ENCODE measurements at places on chromosomes 4 and X.

DNA sequence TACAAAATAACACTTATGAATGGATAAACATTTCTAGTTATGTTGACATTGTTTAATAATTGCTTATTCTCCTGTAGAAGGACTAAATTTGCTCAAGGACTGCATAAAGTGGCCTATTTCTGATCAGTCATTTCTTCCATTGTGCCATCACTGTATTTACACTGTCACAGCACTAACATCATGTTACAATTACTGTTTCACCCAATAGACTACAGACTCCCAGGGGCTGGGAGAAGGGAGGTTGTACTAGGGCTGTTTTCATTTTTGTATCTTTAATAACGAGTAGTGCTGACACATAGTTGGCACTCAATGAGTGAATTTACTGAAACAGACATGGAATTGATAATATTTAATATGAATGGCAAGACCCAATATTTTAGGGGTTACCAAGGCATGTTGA, 139.5 kb downstream of the SLC10A7 start:
- DNase-seq: no peak

DNA sequence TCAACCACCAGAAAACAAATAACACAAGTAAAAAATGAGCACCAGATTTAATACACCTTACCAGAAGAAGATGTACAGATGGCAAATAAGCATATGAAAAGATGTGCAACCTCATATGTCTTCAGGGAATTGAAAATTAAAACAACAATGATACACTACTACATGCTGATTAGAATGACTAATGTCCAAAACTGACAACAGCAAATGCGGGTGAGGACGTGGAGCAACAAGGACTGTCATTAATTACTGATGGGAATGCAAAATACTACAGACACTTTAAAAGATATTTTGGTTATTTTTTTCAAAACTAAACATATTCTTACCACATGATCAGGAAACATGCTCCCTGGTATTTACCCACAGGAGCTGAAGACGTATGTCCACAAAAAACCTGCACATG, 140.3 kb downstream of the FRYL start:
- DNase-seq: no peak

GRCh38 chrX:130079824-130080406, 30.4 kb downstream of the ELF4 start:
- DNase-seq: peak; percentile 81

- peak; percentile 85 for DNase-seq
Observed at GRCh38 chrX:110373310-110373709, 14.7 kb downstream of the RTL9 start.

DNA sequence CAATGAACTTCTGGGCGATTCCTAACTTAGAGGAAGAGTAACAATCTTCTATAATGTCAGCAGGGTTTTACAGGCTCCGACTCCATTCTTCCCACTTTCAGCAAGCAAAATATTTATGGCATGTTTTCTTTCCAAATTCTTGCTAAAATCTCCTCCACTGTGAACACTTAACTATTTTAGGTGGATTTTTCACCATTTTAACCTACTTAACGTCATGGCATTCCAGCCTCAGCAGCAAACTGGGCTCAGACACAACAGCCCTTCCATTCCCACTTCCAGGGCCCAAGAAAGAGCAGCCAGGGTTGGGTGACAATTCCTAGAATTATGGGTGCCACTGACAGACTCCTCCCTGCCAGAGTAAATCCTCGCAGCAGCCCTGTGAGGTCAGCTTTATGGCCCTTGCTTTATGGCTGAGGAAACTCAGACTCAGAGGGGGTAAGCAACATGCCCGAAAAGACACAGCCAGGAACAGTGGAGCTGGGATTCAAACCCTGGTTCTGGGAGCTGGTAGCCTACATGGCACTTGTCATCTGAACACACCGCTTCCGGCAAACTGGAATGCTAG, 112.8 kb upstream of the MAP3K15 start:
- no peak for DNase-seq

DNA sequence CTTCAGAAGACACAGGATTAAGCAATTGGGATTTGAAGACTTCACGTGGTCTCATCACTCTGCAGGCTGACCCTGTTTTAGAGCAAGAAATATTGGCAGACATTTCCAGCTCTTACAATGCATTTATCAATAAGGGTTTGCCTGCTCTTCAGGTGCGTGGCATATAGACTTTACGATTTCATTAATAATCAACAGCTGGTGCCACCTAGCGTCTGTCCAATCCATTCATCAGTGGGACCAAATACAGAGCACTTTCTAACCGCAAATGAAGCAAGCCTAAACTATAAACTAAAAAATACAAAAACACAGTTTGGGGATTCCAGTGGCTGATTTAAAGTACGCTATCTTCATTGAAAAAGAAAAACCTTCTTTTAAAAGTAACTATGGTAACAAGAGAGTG, 125.4 kb upstream of the DMD start:
- peak; percentile 44 for DNase-seq

- DNase-seq: peak; percentile 18
Observed at GRCh38 chrX:24513416-24513815, 48.3 kb downstream of the PDK3 start.

GRCh38 chr4:32798471-32799159, 2078.4 kb downstream of the PCDH7 start:
- DNase-seq: no peak

DNA sequence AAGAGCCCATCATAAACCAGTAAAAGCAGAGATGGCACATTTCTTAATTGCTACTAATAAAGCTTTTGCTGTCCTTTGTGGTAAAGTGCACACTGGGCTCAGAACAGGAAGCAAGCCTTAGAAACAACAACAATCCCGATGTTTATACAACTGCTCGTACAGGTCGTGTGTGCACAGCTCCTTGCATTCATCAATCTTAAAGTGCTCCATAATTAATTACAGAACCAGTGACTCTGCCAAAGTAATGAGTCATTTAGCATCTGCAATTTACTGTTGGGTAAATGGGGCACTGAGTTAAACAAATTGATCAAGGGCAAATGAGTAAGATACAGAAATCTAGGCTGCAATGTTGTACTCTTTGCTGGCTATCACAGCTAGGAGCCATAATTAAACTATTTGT, 61.3 kb upstream of the TXK start:
- DNase-seq: no peak

- DNase-seq: no peak
Observed at GRCh38 chr4:181860157-181860556, 383.0 kb upstream of the TENM3 start.

DNA sequence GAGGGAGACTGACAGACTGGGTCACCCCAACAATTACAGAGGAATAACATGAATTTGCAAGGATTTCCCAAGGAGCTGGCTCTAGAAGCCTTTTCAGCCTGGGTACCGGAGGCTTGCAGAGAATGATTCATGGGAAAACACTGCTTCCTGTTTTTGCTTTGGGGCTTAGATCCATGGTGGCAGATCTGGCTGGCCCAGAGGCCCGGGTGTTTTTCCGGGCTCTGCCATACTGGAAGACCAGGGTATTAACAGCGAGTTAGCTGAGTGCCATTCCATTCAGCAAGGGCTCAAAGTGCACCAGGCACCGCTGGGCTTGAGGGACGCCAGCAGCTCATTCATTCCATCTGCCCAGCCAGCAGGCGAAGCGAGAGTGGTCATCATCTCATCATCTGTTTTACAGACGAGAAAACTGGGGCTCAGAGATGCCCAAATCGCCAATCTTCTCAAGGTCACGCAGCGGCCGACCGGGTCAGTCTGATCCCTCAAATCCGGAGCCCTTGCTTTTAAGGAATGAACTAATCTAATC, 1.3 kb downstream of the WDR1 start:
- DNase-seq: peak; percentile 42

DNA sequence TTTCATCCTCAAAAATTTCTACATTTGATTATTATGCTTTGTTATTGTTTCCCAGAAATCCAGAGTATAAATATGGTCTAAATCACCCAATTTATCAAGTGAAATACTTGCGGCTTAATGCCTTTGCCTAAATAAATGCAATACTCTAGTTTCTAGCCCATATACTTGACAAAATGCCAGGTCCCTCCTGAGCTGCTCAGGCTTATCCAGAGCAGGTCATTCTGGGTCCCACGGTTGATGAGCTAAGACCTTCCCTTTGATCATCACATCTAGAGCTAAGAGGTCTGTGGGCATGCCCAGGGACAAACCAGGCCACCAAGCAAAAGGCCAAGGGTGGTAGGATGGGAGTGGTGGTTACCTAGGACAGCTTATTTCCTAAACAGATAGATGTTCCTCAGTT, 180.1 kb downstream of the SMIM20 start:
- no peak for DNase-seq

DNA sequence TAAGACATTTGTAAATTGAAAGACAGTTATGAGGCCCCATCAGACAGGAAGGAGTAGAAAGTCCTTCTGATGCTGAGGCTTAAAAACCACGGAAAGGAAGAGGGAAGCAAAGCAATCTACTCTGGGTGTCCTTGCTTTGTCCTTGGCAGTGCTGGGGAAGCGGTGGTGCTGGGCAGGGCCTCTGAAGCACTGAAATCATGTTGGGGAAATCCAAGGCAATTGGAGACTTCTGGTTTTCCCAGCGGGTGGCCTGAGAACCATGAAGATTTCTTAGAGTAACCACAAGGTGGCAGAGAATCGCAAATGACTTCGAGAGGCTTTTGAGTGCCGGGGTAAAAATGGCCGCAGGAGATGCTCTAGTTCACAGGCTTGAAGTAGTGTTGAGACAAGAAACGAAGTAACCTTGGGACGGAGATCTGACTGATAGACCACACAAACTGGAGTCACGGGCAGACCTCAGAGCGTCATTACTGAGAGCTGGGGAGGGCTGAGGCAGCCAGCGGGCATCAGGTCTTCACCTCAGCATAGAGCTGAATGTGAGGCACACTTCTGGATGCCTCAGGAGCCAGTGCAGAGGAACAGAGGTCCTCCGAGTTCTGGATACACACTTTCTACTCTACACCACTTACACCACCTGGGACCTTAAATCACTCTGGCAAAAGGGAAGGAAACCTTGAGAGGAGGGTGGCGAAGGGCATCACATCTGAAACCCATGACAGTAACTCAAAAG, 130.7 kb upstream of the GPRIN3 start:
- DNase-seq: peak; percentile 89

GRCh38 chrX:68824565-68825125, 4.2 kb upstream of the EFNB1 start:
- no peak for DNase-seq

GRCh38 chr4:87317527-87317926, 5.2 kb downstream of the HSD17B13 start:
- no peak for DNase-seq

DNA sequence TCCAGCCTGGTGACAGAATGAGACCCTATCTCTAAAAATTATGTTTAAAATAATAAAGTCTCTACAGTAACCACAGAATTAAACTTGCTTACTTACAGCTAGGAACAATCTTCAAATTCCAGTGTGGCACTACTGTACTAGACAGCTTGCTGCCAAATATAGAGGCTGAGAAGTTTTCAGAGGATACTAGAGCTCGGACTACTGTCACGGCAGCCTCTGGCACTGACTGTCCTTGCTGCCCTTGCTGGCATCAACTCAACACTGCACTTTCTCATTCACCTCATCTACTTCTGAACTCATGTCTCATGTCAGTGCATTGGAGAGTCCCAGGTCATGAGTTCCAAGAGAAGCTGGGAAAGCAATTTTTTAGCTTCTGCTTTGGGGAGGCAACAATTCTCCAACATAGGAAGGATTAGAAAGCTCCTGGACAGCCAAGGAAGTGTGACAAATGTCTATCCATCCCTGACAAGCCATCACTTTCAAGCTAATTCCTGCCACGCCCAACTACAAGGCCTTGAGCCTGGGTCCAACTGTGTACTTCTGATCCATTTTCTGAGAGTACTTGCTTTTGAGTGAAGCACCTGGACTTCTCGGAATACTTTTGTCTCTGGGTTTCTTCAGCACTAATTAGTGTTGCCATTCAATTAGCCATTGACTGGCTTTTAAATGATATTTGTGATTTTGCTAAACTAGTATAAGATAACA, 98.6 kb upstream of the NR3C2 start:
- no peak for DNase-seq

GRCh38 chr4:40995850-40996249, 218.5 kb downstream of the APBB2 start:
- no peak for DNase-seq

DNA sequence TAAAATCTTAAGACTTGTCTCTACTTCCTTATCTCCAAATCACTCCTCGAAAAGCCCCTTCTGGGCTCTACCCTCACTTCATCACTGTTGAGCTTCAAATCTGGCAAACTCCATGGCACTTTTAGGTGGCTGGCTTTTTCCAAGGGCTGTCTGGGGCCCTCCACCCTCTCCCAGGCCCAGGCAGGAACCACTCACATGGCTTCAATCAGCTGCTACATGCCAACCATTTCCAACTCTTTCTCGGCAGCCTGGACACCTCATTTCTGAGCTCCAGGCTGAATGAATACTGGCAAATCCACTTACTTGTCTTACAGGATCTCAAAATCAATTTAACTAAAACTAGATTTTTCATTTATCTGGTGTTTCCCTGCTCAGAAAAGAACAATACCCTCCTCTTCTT, 22.0 kb downstream of the USP46 start:
- no peak for DNase-seq

DNA sequence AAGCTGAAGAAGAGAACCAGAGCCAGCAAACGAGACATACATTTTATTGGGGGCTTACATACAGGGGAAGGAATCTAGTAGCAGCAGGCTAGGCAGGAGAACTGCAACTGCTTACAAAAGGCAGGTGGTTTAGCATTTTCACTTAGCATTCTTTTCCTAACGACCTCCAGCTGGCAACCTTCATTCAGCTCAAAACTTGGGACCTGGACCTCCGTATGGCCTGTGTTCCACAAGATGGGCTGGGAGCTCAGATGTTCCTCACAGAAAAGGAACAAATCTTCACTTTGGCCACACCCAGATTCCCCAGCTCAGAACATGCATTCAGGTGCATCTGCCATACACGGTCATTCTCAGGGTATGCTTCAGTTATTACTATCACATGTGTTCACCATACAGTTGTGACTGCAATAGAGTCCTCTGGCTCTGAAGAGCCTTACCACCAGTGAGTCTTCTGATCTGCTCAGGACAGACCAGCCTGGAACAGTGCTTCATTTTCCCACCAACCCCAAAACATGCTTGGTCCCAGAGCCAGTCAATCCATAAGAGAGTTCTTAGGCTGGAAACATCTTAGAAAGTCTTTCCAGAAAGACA, 29.6 kb upstream of the AP1AR start:
- no peak for DNase-seq

- peak; percentile 13 for DNase-seq
Observed at GRCh38 chr4:34009951-34010350, 2234.4 kb downstream of the ARAP2 start.

DNA sequence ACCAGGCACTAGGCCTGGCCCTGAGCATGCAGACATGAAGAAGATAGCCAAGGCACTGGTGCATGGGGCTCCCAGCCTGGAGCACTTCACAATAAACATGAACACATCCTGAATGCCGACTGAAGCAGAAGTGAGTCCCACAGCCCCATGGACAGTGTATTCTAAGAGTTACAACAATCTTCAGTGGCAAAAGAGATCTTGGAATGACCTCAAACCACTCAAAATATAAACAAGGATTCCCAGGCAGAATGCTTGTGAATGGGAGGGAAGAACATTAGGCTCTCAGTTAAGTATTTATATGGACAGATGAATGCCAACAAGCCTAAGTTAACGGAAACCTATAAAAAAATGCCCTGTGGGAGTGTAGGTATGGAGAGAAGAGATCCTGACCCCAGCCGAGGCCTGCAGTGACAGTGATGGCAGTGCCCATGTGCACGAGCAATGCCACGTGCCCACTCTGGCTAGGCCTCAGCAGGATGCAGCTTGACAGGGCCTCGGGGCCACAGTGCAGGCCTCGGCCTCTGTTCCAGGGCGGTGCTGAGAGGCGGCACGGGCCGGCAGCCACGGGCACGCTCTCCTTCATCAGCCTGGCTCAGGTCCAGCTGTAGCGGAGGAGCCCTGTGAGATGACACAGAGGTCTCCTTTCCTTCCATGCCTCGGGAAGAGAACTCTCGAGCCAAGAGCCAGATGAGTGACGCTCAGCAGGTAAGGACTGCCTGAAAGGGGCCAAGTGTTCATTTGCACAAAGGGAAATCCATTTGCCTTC, 49.2 kb downstream of the IRF2 start:
- no peak for DNase-seq
